ENCODE measurements at places on chromosomes 1 and 21.

DNA sequence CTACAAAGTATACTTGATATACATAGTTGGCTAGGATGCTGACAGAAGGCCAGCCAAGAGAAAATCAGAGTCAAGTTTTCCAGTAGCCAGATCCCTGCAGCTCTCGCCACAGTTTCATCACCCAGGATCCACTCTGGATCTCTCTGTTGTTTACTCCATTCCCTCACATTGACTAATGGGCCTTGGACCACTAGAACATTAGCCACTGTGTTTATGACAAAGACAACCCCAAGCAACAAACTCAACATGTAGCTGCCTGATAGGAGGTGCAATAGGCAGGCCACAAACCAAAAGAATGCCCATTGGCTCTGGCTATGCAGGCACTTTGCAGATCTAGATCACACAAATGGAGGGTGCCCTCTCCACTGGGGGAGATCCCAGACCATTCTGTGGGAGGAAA, 44.2 kb downstream of the ARHGEF11 start:
- DNase-seq = no peak

- DNase-seq = no peak
These were observed 43.5 kb downstream of the CD34 start for GRCh38 chr1:207867136-207868109.

DNA sequence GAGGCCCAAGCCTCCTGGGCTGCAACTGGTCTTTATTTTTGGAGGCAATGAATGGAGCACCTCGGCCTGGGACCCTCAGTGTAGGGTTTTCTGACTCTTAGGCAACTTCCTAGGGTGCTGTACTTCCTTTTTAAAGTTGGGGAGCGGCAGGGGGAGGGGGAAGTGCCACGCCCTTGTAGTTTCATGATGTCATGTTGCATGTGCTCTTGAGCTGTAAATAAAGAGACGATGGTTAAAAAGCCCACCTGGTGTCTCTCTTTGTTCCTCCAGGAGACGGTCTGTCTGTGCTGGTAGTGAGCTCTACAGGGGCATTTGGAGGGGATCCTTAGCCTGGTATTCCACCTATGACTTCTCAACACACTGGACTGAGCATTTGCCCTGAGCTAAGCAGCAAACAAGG, 10.3 kb upstream of the AGTRAP start:
- DNase-seq = no peak

- DNase-seq = no peak
These were observed 447.3 kb downstream of the AGBL4 start for GRCh38 chr1:49576327-49576901.

- DNase-seq = peak; percentile 99
These were observed at the start of the genes AP4B1 and DCLRE1B for GRCh38 chr1:113904674-113905434. Gene AP4B1 (minus strand): TSS chr1:113904799. CDS start chr1:113904717, 82 bp downstream. Gene DCLRE1B (plus strand): TSS chr1:113905326. CDS start chr1:113905587, 261 bp downstream.

DNA sequence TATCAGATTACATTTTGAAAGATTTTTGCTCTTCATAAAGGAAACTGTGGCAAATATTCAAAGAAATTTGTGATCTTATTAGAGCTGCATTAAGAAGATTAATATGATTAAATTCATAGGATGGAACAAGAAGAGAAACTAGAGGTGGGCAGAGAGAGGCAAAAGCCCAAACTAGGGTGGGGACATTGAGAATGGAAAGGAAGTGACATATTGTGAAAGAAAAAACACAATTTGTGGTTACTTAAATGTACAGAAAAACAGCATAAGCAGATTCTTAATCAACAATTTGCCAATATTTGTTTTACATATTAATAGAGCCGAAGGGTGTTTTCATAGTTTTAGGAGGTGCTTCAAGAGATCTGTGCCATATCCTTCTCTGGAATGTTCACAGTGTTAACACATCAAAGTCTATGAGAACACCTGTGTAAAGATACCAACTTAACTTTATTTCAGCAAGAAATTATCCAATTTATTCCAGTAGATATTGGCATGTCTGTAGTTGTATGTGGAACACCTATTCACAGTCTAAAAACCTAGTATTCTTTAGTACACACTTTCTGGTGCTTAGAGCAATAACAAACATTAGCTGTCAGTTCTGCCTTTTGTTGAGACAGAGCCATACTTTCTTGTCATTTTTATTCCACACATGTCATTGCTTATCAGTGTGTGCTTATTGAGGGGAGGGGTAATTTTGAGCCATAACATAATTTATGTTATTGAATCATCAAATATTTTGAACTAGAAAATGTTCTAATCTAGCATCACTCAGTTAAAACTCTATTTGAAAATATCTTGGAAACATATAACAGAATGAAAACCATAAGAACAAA, 401.5 kb downstream of the PTPRC start:
- no peak for DNase-seq
